ENCODE measurements at places on chromosomes 2 and 18.

- DNase-seq, result no peak
Observed at GRCh38 chr2:121977326-121977725, 221.9 kb downstream of the TSN start.

- no peak for DNase-seq
Observed at GRCh38 chr2:198438331-198438730, 633.9 kb downstream of the PLCL1 start.

DNA sequence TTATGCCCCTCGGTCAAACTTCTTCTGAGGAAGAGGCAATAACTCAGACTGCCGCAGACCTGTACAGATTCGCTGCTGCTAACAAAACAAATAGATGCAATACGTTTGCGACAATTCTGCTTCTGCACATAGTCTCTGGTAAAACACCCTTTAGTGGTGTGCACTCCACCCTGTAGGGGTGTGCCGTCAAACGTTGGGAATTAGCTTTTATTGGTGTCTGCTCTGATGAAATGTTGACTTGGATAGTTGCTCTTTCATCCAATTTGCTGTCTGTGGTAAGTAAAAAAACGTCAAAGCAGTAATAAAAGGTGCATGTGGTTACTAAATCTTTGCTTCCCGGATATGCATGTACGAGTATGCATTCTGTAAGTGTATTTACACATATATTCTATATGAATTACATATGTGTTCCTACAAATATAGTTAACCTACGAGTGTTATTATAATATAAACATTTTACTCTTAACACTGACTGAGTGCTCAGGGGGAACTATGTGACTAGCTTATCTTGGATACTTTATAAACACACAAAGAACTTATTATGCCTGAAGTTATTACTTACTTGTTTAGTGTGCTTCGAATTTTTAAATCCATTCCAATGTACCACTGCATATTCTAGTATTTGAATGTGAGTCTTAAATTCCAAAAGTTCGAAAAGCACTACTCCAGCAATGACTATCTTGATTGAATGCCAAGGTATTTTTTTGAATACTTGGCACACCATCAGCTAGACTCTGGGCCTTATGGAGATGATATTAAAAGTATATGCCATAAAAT lies 610.2 kb downstream of the ZEB2 start:
- DNase-seq, result no peak

GRCh38 chr2:67267241-67267640 lies 129.9 kb upstream of the ETAA1 start:
- DNase-seq, result no peak

GRCh38 chr18:25349926-25350487 lies 2.0 kb downstream of the ZNF521 start:
- DNase-seq, result no peak

DNA sequence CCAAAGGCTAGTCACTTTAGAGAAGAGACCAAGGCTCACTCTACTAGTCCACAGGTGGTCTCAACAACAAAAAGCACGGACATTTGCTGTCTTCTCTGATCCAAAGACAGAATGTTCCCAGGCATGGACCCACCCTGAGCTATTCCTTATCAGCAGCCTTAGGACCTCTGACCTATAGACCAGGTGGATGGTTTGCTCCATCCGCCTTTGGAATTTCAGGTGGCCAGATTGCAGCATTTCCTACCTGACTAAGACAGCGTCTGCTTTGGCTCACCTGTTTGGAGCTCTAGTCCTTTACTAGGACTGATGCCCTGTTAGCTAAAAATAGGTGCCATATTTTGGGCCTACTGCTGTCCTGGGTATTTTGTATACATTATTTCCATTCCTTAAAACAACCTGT lies 44.6 kb upstream of the LRP2 start:
- no peak for DNase-seq

DNA sequence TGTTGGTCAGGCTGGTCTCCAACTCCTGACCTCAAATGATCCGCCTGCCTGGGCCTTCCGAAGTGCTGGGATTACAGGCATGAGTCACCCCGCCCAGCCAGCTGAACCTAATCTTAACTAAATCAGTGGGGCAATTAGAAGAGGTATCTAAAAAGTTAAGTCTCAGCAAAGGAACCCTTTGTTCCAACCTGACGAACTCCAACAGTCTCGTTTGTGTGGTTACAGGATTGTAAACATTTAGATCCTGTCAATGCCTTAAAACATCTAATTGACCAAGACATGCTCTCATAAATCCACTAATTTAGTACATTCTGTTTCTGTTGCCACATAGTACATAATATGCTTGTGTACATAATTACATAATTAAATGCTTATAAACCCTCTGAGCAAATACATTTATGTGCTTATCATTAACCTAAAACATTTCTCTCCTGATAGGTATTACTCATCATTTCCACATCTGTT lies 31.1 kb upstream of the STK39 start:
- DNase-seq, result no peak

GRCh38 chr2:136327162-136327852 lies 209.4 kb upstream of the CXCR4 start:
- DNase-seq, result no peak

- DNase-seq, result no peak
Observed at GRCh38 chr18:59419386-59419785, 60.3 kb upstream of the LMAN1 start.

DNA sequence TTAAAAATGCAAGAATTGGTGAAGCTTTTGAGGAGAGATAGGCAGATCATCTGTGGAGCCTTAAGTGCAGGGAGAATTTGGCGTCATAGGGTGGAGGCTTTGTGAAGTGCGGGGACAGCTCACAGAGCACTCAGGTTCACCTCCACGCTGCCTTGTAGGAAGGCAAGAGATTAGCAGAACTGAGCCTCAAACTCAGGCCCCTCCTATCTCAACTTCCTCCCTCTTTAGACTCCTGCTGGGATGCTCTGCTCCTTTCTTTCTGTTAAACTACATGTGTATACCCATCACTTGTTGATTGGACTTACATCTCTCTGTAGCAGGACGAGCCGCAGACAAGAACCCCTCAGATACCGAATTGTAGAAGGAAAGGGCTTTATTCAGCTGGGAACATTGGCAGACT lies 422.2 kb downstream of the SETBP1 start:
- DNase-seq, result no peak

DNA sequence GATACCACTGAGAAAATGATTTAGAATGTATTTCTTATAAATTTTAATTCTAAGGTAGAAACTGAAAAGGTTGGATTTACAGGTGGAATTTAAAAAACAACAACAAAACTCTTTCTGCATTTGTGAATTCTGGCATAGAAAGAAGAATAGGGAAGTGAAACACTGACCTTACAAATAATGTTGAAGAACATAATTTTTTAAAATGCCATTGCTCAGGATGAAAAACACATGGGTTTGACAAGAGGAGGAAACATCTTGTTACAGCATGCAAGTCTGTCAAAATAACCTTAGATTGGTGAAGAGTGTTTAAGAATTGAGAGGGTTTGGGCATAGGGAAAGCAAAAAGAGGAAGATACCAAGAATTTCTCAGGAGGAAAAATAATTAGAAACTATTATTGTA lies 184.3 kb downstream of the UBE2E3 start:
- DNase-seq, result no peak

- no peak for DNase-seq
Observed at GRCh38 chr2:73939419-73939818, 12.7 kb downstream of the DGUOK start.

DNA sequence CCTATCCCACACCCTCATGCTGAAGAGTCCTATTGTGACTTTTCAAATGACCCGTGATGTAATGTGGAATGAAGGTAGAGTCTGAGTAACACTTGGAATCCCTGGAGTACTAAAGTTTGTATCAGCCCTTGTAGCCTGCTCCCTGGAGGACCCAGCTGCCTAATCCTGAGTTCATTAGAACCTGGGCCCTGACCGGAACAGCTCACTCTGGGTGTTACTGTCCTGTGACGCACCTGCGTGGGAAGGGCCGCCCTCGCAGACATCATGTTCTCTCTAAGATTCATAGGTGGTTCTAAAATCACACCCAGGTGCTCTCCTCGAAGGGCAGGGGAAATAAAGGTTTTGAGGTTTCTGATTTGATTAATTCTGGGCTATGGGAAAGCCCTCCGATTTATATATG lies 62.3 kb downstream of the NCK2 start:
- no peak for DNase-seq
